Anterior cingulate cortex (tissue), 58 donors: ENCODE measurements at places on chromosomes 1 and 21.

- DNase-seq: no peak
Observed at GRCh38 chr1:154807048-154807591, 63.0 kb downstream of the KCNN3 start.

GRCh38 chr21:45040739-45041138 is 33.6 kb upstream of the ADARB1 start:
- DNase-seq: no peak

- DNase-seq: no peak
Observed at GRCh38 chr1:174894117-174894762, 105.5 kb upstream of the CACYBP start.

- DNase-seq: no peak
Observed at GRCh38 chr21:14550135-14550534, 4.0 kb upstream of the SAMSN1 start.

DNA sequence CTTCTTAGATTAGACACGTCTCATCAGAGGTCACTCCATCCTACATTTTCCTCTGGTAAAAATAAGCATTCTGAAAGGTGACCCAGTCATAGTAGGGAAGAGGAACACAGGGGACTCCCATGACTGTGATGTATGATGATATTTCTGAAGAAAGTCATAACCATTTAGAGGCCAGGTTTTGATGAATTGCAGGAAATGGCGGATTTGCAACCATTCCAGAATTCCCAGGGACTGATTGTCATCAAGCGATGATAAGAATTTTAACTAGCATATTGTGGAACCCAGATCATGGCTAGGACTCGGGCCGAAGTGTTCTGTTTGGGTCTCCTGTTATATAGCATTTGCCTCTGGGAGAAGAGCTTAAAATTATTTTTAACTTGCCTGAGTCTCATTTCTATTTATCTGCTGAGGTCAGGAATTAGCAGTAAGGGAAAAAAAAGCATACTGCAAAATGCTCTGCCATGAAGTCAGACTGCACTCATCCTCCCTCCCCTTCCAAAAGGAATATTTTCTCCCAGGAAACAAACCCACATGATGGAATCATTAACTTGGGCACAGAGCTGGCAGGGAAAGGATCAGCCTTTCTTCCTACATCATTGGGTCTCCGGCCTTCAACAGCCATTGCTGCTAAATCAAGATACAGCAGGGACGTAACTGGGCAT is 286.7 kb downstream of the HLX start:
- DNase-seq: no peak
